Activated naive CD8-positive, alpha-beta T cell treated with anti-CD3 and anti-CD28 coated beads, Interleukin-2, amount 10 ng/mL, durations not matched to agents 7 days and 5 days (primary cell): ENCODE measurements at places on chromosomes 16 and 17.

GRCh38 chr17:8359769-8360168 is 16.7 kb downstream of the KRABD2 start:
- DNase-seq: no peak

DNA sequence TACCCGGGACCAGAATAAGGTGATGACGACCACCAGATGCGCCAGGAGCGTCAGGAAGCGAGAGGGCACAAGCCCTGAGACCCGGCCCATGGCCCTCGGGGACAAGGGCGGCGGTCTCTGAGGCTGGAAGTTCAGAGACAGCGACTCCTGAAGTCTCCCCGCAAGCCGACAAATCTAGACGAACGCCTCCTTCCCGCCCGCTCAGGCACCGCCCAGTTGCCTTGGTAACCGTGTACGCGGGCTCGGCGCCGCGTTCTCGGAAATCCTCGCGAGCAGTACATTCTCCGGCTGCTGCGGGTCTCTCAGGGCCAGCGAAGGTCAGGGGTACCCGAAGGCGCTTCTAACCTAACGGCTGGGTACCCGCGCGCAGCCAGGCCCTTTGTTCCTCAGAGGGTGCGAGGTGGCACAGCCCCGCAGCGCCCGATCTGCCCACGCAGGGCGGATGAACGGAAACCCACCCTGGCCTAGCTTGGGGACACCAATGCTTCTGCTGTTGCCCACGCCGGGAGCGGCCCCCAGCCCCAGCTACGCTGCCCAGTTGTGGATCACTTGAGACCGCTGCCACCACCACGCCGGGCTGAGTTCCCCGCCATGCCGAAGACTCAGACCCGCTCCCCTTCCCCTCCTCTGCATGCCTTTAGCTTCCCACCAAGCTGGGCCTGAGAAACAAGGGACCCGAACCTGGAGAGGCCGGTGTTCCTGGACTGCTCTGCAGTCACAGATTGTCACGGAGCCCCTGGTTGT is at the start of gene TMEM107:
Gene TMEM107, minus strand, starts transcription at position 184 of the 744 bp plus-strand sequence. Its CDS starts 94 bp downstream, at position 90.
- peak; percentile 89 for DNase-seq

DNA sequence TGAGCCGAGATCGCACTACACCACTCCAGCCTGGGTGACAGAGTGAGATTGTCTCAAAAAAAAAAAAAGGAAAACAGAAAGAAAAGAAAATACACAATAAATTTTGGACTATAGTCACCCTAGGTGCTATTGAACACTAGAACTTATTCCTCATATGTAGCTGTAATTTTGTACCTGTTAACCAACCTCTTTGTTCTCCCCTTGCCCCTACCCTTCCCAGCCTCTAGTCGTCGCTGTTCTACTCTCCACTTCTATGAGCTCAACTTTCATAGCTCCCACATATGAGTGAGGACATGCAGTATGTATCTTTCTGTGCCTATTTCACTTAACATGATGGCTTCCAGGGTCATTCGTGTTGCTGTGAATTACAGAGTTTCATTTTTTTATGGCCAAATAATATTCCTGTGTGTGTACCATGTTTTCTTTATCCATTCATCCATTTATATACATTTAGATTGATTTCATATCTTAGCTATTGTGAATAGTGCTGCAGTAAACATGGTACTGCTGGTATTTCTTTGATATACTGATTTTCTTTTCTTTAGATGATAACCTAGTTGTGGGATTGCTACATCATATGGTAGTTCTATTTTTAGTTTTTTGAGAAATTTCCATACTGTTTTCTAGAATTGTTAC is 28.3 kb downstream of the VPS35L start:
- no peak for DNase-seq

DNA sequence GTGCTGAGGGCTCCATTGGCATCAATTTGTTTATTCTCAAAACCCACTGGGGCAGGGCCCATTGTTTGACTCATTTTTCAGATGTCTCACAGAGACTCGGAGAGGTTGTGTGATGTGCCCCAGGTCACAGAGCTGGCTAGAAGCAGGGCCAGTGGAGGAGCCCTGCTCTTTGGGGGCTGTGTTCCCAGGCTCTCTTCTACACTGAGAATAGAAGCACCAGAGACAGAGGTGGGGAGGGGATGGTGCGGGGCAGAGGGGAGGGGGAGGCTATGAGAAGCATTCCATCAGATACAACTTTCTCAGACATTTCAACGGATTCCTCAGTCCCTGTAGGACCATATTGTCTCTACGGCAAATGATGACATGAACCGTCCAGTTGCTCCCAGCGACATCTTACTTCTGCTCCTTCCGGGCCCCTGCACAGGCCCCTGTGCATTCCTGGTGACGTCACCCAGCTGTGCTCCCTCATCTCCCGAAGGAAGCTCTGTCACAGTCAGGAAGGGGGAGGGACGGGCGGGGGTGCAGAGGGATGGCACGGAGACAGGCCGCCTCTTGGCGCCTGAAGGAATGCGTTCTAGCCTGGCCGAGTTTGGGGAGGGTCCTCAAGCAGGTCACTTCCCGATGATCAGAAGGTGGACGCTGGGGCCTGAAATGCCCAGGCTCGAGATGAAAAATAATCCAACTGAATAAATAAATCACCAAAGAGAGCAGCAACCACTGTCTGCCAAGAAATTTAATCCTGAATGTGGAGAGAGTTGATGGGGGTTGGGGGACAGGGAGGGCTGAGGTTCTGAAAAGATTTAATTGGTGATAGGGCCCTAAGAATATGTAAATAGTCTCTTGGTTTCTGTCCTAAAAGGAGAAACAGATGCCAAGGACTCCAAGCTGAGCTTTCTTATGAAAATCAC is 114.1 kb downstream of the NOG start:
- no peak for DNase-seq

- no peak for DNase-seq
Observed at GRCh38 chr17:47352848-47353247, 29.1 kb downstream of the EFCAB13 start.

DNA sequence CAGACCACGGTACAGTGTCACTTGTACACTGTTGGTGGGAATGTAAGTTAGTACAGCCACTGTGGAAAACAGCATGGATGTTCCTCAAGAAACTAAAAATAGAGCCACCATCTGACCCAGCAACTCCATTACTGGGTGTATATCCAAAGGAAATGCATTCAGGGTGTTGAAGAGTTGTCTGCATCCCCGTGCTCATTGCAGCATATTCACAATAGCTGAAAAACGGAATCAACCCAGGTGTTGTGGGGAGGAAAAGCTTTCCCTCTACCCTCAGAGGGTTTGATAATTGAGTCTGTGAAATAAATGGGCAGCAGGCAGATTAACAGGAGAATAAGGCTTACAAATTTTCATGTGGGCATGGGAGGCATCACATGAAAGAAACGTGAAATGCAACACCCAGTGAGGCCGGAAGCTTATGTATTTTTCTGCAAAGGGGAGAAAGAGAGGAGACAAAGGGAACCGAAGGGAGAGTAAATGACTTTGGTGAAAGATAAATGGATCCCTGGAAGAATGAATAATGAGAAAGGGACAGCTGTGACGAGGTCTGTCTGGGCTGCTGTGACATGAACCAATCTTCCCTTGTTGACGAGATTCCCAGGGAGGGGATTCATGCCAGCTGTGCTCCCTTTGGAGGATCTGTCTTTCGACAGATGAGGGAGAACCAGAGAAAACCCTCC is 106.2 kb downstream of the KCNJ12 start:
- no peak for DNase-seq

DNA sequence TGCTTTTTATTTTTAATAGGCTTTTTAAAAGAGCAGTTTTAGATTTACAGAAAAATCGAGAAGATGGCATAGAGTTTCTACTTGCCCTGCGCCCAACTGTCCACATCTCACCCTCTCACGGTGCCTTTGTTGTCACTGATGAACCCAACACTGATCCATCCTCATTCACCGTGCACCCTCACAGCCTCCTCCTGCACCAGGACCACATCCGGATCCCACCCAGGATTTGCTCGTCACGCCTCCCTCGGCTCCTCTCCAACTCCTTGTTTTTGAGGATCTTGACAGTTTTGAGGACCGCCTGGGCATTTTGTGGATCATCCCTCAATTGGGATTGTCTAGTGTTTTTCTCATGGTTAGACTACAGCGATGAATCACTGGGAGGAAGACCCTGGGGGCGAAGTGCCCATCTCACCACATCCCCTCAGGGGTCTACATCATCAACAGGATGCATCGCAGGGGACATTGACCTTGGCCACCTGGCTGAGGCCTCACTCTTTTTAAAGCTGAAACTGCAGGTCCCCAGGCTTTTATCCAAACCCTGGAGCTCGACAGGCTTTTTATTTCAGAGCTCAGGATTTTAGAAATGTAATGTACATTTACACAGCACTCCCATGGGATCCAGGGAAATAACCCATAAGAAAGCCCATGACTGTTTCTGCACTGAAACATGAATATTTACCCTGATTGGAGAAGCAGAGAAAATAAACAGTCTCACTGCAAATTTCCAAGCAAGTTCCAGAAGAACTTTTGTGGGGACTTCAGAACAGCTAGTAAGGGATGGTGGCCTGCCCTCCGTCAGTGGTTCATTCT is 71.8 kb upstream of the ZNF469 start:
- DNase-seq: no peak

- no peak for DNase-seq
Observed at GRCh38 chr17:6574687-6575595, 18.6 kb upstream of the PITPNM3 start.

DNA sequence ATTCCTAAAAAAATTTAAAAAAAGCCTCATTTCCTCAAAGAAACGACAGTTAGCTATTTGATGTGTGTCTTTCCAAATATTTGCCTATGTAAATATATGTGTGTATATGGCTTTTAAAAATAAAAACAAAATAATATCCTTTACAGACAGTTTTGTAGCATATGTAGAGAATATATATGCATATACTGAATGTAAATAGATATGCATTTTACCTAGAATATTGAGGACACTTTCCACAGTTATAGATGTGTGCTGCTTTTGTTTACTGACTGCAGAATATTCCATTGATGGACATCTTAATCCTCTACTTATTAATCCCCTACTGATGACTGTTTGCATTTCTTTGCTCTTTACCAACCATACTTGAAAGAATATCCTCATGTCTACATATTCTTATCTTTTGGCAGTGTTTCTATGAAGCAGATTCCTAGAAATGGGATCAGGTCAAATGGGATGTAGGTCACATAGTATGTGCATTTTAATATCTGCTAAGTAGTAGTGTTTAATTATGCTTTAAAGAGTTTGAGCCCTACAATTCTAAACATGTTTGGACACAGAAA is 3.3 kb downstream of the CCL3L1 start:
- no peak for DNase-seq

- no peak for DNase-seq
Observed at GRCh38 chr17:13558588-13558987, 43.1 kb downstream of the HS3ST3A1 start.

DNA sequence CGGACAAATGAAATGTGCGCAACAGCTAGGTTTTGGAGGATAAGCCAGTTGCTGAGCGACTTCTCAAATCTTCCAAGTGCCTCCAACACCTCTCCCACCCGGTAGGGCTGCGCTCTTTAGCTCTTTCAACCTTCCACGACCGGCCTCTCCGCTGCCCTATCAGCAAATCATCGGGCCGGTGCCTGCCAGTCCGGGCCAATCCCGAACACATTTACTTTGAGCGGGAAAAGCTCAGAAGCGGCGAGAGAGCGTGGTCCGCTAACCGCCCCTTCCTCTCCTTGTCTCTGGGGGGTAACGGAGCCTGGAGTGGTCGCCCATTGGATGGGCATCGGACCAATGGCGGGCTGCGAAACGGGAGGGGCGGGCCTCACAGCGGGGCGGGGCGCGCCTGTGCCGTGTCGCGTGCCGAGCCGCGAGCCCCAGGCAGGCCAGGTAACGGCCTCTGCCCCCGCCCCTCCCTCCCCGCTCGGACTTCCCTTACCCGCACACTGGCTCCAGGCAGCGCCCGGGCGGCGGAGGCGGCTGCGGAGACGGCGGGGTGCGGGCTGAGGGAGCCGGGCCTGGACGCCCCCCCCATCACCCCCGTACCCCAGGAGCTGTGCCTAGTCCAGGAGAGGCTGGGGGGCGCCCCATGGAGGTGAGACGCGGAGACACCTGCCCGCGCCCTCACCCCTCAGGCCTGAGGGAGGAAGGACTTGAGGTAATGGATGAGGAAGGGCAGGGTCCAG is at the start of gene MEIOC:
Gene MEIOC, plus strand, starts transcription at position 486 of the 728 bp plus-strand sequence. Its CDS starts 146 bp downstream, at position 632.
- peak; percentile 42 for DNase-seq

GRCh38 chr16:72838951-72839350 is 209.0 kb downstream of the ZFHX3 start:
- no peak for DNase-seq

GRCh38 chr17:64231567-64232141 is 31.4 kb downstream of the TEX2 start:
- no peak for DNase-seq

- DNase-seq: peak; percentile 70
Observed at GRCh38 chr16:85902366-85903155, 3.6 kb downstream of the IRF8 start.

DNA sequence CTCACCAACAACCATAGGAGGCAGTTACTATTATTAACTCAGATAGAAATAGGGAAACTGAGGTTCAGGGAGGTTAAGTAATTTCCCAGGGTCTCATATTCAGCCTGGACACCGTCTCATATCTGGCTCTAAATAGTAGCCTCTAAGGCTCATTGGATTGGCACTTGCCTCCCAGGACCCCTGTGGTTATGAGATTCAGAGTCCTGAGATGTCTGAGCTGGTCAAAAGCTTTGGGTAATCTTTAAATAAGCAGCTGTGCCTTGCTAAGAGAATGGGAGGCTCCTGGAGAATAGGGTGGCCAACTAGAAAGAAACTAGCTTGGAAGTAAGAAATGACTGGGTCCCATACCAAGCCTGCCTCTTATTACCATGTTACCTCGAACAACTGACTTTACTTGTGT is 50.3 kb upstream of the CRHR1 start:
- no peak for DNase-seq

DNA sequence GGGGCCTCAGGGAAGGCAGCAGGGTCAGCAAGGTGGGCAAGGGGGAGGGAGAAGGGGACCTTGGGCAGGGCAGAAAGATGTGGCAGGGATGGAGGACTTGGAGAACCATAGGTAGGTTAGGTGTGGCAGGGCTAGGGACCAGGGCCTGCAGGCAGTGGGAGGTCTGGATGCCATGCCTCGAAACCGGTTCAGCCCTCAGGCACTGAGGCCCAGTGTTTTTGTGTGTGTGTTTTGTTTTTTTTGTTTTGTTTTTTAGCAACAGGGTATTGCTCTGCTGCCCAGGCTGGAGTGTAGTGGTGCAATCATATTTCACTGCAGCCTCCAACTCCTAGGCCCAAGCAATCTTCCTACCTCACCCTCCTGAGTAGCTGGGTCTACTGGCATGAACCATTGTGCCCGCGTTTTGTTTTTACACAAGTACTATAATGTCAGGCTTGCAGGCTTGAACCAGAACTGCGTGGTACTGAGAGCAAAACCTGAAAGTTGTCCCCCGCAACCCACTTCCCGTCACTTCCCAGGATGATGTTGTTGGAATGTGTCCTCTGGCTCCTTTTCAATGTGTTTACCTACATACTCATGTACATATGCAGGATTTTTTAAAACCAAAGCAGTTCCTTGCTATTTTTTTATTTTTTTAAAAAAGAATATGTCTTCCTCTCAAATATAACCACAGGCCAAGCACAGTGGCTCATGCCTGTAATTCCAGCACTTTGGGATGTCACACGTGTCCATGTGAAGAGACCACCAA is 12.4 kb downstream of the ODAD4 start:
- DNase-seq: no peak
